Caki2 (cell line): ENCODE measurements at places on chromosomes 2 and 18. TPM values are rescaled to one million over a fixed set of nuclear protein-coding genes. Genes with fewer than 3 reads are reported as not detected.

The ERBB4 gene
- 0.10 TPM in 1 of 2 replicates, not detected in the other for total RNA-seq

The DNMT3A gene
- 4.9 and 20.2 TPM in 2 replicates for total RNA-seq

The C2orf66 gene
- total RNA-seq = not detected in 2 replicates

The SCG2 gene
- total RNA-seq = 2.4 and 3.1 TPM in 2 replicates

The MAPK4 gene
- total RNA-seq = not detected in 2 replicates

DNA sequence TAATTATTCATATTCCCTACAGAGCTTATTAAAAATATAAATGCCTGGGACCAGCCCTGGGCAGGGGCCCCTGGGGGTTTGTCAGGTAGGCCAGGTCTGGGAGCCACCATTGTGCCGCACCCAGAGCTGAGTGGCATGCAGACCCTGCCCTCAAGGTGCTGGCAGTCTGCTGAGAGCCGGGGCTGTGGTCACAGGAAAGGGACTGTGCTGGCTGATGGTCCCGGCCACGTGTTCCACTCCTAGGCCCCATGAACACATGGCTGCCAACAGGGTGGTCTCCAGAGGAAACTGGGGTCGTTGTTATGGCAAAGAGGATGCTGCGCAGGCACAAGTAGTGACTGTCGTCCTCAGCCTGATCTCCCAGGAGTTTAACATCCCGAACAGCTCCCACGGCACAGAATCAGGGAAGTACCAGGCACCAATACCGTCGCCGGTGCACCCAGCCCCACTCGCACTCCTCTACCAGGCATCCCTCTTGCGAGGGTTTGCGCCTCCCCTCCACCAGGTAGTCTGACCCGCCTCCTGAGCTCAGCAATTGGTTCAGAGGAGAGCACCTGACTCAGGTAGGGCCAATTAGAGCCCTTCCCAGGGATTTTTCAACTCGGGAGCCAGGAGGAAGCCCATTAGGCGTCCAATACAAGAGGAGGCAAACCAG lies 39.2 kb upstream of the BIN1 start:
- no peak for DNase-seq

DNA sequence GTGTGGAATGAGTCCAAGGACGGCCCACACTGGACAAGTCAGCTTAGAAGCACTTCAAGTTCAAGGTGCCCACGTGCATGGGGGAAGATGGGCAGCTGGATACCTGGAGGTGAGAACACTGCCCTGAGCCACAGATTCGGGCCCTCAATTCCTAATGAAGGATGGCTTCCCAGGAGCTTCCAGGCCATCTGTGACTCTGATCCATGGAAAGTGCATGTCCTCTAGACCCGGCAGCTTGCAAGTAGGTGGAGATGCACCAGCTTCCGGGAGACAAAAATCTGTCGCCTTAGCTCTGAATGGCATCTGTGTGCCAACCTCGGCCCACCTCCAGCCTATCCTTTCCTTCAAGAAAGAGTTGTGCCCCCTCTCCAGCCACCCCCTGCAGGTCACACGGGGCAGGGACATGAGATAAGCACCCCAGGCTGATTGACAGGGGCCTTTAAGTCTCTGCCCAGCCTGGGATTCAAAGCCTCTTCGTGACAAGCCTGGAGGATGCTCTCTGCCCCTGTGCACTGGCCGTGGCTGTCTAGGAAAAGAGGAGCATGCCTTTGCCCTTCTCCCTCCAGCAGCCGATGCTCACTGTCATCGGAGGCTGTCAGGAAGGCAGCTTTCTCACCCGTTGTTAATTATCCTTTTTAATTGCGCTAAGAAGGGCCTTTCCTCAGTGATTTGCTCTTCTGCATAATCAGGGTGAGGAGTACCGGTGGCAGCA lies 65.5 kb downstream of the BIN1 start:
- no peak for DNase-seq

- DNase-seq = no peak
Observed at GRCh38 chr2:223909001-223909741, 36.0 kb downstream of the WDFY1 start.

DNA sequence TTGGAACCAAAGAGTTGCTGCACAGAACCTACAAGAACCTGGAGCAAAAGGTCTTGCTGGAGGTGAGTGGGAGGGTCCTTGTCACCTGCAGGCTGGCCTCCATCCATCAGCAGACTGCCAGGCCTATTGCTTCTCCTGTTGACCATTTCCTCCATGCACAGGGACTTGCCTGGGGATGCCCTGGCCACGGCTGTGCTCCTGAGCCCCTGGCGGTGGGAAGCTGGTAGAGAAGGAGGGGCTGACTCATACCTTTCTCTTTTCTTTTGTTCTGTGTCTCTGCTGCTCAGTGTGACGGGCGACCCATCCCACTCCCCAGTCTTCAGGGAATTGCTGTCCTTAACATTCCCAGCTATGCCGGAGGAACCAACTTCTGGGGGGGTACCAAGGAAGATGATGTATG lies 102.6 kb downstream of the DGKD start:
- no peak for DNase-seq

- peak; percentile 76 for DNase-seq
Observed at GRCh38 chr2:24123922-24124580, 782 bp downstream of the FAM228B start.
